Cardiac septum (tissue), 1 donor: ENCODE measurements at places on chromosomes 16 and 17. TPM values are rescaled to one million over a fixed set of nuclear protein-coding genes. Genes with fewer than 3 reads are reported as not detected.

- DNase-seq = peak; percentile 94
Measured at GRCh38 chr17:40322358-40323315, 13.7 kb downstream of the RARA start.

- no peak for DNase-seq
Measured at GRCh38 chr17:4959261-4959965, 8.2 kb downstream of the SPAG7 start.

DNA sequence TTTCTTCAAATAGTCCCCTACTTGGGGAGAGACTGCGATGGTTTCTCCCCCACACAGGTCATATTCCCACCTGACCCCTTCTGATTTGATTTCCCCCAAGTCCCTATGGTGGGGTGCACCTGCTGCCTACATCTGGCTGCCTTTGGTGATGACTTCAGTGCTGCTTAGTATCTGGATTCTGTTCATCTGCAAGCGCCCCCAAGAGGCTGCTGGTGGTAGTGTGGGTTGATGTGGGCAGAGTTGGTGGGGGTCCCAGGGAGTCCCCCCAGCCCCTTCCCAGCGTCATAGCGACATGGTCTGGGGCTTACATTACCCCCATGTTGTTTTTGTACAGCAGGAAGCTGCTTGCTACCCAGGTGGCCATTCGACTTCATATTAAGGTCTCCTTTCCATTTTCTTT lies 99.2 kb downstream of the NTN1 start:
- no peak for DNase-seq

GRCh38 chr17:33434841-33435240 lies 141.7 kb upstream of the ASIC2 start:
- DNase-seq = no peak

DNA sequence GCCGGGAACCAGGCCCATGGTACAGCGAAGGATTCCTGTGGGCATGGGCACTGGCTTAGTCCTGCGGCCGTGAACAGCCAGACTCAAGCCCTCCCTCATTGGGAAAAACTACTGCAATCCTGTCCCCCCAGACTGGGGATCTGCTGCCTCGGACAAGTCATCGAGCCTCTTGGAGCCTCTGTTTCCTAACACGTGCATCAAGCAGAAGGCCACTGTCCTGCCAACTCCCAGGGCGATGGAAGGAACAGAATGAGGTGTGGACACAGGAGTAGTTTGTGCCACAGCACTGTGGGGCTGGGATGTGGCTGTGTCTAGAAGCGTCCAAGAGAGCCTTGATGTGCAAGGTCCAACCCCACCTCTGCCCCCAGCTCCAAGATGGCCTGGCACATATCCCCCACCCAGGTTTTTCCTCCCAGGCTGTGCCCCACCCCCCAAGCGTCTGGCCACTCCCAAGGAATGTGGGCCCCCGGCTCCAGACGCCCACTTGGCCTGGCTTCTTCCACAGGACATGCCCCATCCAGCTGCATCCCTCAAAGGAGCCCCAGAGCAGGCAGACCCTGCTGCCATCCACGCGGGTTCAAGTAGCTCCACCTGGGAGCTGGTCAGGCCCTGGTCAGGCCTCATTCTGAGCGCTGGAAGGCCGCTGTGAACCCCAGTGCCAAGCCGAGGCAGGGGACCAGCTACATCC lies 3.4 kb downstream of the CAMKK1 start:
- no peak for DNase-seq

GRCh38 chr16:81201267-81201666 lies 37.2 kb upstream of the BCO1 start:
- DNase-seq = no peak

GRCh38 chr17:46056800-46057304 lies 57.8 kb downstream of the STH start:
- DNase-seq = no peak

GRCh38 chr17:38508954-38509771 lies 80.9 kb downstream of the ARHGAP23 start:
- DNase-seq = peak; percentile 82

DNA sequence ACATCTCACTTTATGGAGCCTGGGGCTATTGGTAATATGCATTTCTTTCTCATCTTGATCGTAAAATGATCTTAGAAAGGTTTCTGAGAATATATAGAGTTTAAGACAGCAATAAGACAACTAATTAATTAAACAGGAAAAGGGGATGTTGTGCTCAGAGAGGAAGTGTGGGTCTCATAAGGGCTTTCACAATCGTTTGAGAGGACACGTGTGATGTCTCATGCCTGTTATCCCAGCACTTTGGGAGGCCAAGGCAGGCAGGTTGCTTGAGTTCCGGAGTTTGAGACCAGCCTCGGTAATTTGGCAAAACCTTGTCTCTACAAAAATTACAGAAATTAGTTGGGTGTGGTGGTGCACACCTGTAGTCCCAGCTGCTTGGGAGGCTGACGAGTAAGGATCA lies 295.6 kb downstream of the WWOX start:
- DNase-seq = no peak

DNA sequence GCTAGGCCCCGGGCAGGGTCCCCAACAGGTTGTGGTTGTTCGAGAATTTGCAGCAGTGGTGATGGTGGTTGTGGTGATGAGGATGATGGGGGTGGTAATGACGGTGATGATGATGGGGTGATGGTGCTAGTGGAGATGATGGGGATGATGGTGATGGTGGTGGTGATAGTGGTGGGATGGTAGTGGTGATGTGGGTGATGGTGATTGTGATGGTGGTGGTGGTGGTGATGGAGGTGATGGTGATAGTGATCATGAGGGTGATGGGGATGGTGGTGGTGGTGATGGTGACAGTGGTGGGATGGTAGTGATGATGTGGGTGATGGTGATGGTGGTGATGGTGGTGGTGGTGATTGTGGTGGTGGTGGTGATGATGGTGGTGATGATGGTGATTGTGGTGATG lies 343.3 kb downstream of the SEC14L1 start:
- DNase-seq = no peak

DNA sequence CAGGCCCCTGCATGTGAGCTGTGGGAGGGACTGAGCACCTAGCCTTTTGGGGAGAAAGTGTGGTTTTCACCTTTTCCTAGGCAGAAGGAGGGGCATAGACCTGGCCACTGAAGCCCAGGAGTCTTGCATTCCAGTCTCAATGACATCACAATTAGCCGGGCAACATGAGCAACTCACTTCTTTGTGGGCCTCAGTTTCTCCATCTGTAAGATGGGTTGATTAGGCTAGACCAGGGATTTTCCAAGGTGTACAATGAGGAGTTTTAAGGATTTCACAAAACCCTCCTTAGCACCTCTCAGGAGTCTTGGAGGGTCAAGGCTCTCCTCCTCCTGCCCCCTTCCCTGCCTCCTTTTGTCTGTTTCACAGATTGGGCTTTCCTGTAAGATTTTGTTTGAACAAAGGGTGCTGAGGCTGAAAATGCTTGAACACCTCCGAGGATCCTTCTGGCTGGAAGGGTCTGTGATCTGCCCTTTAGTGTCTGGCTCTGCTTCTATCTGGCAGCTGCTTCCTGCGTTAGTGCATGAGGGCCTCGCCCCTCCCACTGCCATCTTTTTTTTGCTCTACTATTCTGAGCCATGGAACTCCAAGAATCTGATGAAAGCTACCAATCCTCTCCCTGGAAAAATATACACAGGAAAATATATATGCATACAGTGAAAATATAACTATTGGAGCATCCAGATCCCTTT lies 52.4 kb upstream of the ETV4 start:
- no peak for DNase-seq

DNA sequence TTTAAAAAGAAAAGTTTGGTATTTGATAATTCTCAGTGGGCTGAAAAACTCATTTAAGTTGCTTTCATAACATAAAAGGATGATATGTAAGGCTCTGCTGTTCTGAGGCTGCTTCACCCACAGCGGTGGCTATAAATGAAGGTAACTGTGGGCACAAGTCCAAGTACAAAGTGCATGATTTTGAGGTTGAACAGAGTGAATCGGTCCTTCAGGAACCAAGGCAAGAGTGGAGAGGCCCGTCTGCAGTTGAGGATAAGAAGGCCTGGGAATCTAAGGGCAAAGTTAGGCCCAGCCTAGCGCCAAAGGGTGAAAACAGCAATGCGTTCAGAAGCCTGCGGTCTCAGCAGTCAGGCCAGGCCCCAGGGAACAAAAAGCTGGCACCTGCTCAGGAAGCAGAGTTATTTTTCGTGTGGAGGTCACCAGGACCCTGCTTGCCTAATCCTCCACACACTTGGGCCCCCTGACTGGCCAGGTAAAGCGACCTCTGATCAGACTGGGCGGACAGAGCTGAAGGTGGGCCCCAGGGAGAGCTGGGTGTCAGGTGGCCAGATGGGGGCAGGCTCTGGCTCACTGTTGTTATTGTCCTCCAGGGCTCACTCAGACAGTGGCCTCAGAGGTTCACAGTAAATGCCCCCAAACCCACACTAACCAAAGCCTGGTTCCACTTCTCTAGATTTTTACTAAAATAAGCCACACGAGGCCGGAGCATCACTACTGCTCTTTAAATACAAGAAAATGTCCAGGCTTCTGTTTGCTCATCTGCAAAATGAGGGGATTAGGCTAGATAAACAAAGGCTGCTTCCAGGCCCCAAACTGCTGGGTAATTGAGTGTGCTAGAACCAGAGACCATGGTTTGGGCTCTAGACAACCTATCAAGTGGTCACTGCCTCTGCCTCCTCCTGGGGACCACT lies 46.5 kb downstream of the TEX2 start:
- no peak for DNase-seq

GRCh38 chr16:59971264-59971663 lies 1237.1 kb upstream of the GOT2 start:
- no peak for DNase-seq

DNA sequence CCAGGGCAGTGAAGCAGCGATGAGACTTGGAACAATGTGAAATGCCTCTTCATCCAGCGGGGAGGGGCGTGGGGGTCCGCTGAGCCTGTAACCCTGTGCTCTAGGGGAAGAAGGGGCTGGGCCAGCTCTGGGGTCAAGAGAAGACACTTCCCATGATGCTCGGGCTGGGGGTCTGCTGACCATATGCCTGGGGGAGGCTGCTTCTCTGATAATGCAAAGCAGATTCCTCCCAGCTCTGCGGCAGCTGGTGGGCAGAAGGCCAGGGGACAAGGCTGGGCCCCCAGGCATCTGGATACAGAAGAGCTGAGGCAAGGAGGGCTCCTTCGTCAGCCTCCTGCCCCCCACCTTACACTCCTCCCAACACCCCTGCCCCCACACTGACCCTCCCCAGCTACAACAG lies 24.7 kb downstream of the NGFR start:
- peak; percentile 59 for DNase-seq

DNA sequence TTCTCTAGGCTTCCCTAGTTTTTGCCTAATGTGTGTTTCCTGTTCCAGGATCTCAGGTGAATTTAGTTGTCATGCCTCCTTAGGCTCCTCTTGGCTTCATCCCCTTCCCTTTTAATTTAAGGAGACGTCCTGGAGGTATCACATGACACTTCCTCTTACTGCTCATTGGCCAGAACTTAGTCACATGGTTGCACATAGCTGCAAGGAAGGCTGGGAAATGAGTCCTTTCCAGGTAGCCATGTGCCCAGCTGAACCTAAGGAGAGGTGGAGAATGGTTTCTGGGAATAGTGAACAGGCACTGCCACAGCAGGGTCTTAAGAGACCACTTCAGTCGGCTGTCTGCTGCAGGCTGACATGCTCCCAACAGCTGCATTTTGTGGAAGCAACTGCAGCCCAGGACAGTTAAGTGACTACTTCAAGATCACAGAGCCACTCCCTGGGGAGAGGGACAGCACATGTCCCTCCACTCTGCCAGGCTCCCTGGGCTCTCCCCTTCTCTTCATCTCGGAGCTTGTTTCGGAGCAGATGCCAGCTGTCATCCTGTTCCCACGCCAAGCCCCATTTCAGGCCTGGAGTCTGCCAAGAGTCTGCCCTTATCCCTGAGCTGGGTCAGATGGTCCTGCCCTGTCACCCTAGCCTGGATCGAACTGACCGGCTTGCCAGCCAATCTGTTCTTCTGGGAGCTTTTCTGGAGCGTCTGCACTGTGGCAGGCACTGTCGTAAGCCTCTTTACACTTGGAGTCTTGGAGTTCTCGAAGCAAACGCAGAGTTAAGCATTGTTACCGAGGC lies 81.4 kb upstream of the FOXF1 start:
- DNase-seq = no peak

GRCh38 chr17:62765351-62765750 lies 42.8 kb downstream of the MARCHF10 start:
- DNase-seq = peak; percentile 38

- no peak for DNase-seq
Measured at GRCh38 chr17:41894791-41895331, 23.9 kb downstream of the ACLY start.

Gene C17orf113
- 0.43 TPM for total RNA-seq

Gene WFIKKN1
- total RNA-seq = 0.40 TPM

Gene RHOT1
- 39.4 TPM for total RNA-seq

Gene OR1A1
- total RNA-seq = not detected

Gene KRT15
- total RNA-seq = not detected

Gene PRAC2
- total RNA-seq = not detected

Gene RHBDL1
- total RNA-seq = 1.8 TPM

Gene CDRT4
- 1.8 TPM for total RNA-seq

Gene TP53TG3F
- not detected for total RNA-seq

Gene HNF1B
- not detected for total RNA-seq
